ENCODE measurements at places on chromosomes 12 and 14.

DNA sequence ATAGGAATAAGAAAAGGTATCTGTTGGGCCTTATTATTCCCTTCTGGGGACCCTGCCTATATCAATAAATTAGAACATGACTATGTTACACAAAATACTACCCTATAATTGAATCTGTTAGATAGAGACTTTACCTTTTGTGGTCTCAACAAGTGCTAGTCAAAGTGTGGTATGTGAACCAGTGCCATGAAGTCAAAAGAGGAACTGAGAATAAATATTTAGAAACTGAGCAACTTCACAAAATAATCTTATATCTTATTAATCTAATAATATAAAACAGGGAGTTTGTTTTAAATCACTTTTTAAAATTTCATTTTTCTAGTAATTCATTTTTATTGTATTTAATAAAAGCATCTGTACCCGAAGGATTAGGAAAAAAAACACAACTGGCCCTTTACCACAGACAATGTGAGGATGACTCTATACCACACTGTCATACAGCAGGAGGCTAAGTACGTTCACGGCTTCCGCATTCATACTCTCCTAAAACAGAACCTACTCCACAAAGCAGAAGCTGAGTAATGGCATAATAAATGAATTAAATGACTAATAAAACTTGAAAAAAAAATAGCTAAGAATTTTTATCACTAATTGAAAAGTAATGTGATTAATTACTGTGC is 42.1 kb downstream of the SEC23A start:
- no peak overlapping the region for H3K27ac ChIP-seq
- H3K4me3 ChIP-seq, result no peak overlapping the region
- H3K27me3 ChIP-seq, result no peaks in the 10 kb centered on the region

DNA sequence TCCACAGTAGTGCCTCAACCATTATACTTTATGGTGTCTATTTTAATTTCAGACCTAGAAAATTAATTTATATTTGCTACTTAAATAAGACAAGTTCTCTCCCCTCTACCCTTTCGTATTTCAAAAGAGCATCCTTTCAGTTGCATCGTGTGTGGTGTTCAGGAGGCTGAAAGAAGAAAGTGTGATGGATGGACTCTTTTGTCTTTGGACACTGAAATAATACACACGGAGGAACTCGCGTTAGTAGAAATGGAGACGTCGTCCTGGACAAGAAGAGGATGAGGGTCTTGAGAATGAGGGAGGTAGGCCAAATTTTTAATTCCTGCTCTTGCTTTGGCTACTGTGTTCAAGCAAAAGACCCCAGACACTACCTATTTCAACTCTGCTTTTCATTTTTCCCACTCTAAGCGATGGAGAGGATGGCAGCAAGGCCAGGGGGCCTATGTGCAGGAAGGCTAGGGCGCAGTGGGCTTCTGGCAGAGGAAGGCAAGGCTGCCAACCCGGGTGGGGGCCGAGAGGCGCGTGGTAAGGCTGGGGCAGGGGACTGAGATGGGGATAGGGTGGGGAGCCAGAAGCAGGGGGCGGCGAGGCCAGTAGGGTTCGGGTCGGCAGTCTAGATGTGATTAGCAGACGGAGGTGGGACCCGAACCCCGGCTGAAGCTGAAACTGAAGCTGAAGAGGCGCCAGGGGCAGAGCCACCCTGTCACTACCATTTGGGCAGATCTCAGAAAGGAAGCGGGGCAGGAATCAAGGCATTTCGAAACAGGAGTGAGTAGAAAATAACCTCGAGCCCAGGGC is 722 bp downstream of the TMED8 start:
- peak overlapping the region; percentile 88 for H3K4me3 ChIP-seq
- peak overlapping the region; percentile 85 for H3K27ac ChIP-seq
- H3K36me3 ChIP-seq, result no peaks in the 10 kb centered on the region
- DNase-seq, result no peak
- H3K27me3 ChIP-seq, result no peaks in the 10 kb centered on the region
- peaks cover 24% of the 10 kb centered on the region for H3K4me1 ChIP-seq

DNA sequence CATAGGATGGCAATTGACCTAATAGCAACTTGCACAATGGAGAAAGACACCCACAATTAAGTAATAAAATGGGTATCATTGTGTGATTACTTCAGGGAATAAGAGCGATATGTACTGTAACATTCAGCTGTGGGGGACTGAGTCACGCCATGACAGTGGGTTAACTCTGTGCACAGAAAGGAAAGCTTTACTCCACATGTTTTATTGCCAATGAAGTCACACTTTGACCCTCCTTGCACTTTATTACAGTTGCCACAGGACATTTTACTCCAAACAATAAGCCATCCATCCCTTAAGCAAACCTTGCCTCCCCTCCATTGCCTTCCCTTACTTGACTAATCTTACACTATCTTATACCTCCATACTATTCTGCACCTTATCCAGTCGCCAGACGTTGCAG is 403.1 kb downstream of the VRK1 start:
- H3K4me3 ChIP-seq, result no peak overlapping the region
- no peak overlapping the region for H3K27ac ChIP-seq
- no peaks in the 10 kb centered on the region for H3K27me3 ChIP-seq
- H3K4me1 ChIP-seq, result no peaks in the 10 kb centered on the region

DNA sequence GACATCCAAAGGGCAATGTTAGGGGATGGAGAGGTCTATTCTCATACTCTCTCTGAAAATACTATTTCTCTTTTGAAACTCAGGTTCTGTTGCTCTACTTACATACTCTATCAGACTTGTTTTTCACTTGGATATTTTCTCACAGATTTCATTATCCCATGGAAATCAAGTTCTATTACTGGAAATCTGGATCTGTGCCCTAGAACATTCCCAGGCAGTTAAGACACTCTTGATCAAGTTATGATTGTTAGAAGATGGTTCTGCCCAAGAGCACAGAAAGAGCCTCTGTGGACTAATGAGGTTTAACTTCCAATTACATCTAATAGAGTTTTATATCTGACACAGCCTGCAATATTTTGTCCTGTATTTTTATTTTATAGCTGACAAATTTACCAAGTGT is 591.0 kb upstream of the ATP2B1 start:
- H3K4me3 ChIP-seq, result no peak overlapping the region
- H3K27me3 ChIP-seq, result no peaks in the 10 kb centered on the region
- no peaks in the 10 kb centered on the region for H3K4me1 ChIP-seq
- H3K36me3 ChIP-seq, result no peaks in the 10 kb centered on the region

DNA sequence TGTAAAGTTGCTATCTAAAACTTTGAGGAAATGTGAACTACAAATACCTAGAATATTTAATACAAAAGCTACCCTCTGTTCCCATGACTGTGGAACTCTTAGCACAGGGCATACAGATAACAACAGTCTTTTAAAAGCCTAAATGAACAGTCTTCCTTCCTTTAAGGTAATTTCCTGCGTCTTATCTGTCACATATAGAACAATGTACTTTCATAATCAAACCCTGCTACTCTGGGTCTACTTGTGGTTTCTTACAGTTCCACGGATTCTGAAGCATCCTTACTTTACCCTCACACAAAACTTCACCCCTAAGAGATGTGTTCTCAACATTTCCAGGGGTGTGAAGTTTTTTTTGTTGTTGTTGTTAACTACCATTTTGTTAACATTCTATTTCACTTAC is 5.1 kb downstream of the PKP2 start:
- peak overlapping the region; percentile 60 for H3K27ac ChIP-seq
- no peaks in the 10 kb centered on the region for H3K36me3 ChIP-seq
- no peak overlapping the region for H3K4me3 ChIP-seq
- H3K27me3 ChIP-seq, result no peaks in the 10 kb centered on the region
- no peak for DNase-seq
- H3K4me1 ChIP-seq, result peaks cover 41% of the 10 kb centered on the region

GRCh38 chr12:42421844-42422779 is 96.1 kb downstream of the PPHLN1 start:
- no peak for DNase-seq
- H3K4me1 ChIP-seq, result no peaks in the 10 kb centered on the region
- no peaks in the 10 kb centered on the region for H3K27me3 ChIP-seq
- peak overlapping the region; percentile 1 for H3K27ac ChIP-seq
- H3K4me3 ChIP-seq, result no peak overlapping the region

DNA sequence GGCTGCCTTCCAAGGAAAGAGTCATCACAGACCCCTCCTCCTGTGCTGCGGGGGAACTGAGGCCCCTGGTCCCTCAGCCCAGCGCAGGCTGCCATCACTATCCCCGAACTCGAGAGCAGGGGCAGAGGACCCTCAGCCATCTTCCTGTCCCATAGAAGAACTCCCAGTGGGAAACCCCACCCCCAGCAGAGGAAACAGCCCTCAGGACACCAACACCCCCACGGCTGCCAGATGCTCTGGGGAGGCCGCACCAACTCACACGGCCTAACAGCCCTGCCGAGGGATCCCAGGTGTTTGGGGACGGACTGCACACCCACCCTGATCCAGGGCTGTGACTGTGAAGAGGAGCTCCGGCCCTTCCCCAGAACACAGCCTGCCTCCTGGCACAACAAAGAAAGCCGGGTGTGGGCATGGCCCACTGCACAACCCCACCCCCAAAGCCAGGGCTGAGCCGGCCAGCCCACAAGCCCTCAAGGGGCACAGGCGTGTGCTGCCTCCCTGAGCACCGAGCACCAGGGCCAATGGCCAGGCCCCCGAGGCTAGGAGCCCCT is 16.3 kb upstream of the C14orf180 start:
- no peaks in the 10 kb centered on the region for H3K36me3 ChIP-seq
- no peak overlapping the region for H3K27ac ChIP-seq
- no peak for DNase-seq
- H3K4me3 ChIP-seq, result no peak overlapping the region
- H3K27me3 ChIP-seq, result peaks cover 7% of the 10 kb centered on the region

DNA sequence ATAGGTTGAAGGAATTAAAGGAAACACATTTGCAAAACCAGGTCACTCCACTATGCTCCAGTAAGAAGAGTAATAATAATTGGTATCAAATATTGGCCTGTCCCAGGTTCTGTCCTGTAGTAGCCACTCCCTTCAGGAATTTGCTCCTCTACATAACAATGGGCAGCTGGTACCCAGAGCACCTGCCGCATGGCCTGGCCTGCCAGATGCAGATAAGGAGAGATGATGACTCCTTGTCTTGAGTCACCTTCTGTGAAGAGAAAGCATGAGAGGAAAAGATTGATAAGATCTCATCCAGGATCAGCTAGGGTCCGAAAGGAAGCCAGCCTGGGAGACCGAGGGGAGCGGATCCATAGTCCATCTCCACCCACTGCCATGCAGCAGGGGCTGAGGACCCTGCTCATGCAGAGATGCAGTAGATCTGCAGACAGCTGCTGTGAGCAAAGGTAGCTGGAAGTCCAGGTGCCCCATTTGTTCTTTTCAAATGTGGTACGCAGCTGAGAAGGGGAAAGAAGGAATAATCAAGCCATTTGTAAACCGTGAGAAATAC is 24.3 kb downstream of the VCPKMT start:
- H3K4me3 ChIP-seq, result no peak overlapping the region
- H3K36me3 ChIP-seq, result no peaks in the 10 kb centered on the region
- no peaks in the 10 kb centered on the region for H3K4me1 ChIP-seq
- H3K27ac ChIP-seq, result no peak overlapping the region

All from hepatocyte (in vitro differentiated cells).